Activated CD4-positive, alpha-beta T cell treated with anti-CD3 and anti-CD28 coated beads for 36 hours (primary cell): ENCODE measurements at places on chromosomes 5 and 9. TPM values are rescaled to one million over a fixed set of nuclear protein-coding genes. Genes with fewer than 3 reads are reported as not detected.

GRCh38 chr5:157232706-157233105 lies 33.2 kb upstream of the CYFIP2 start:
- no peaks in the 10 kb centered on the region for H3K27me3 ChIP-seq
- peaks cover 72% of the 10 kb centered on the region for H3K4me1 ChIP-seq
- DNase-seq = peak; percentile 6
- peaks cover 83% of the 10 kb centered on the region for H3K36me3 ChIP-seq
- peak overlapping the region; percentile 13 for H3K4me3 ChIP-seq
- H3K27ac ChIP-seq = peak overlapping the region; percentile 85

DNA sequence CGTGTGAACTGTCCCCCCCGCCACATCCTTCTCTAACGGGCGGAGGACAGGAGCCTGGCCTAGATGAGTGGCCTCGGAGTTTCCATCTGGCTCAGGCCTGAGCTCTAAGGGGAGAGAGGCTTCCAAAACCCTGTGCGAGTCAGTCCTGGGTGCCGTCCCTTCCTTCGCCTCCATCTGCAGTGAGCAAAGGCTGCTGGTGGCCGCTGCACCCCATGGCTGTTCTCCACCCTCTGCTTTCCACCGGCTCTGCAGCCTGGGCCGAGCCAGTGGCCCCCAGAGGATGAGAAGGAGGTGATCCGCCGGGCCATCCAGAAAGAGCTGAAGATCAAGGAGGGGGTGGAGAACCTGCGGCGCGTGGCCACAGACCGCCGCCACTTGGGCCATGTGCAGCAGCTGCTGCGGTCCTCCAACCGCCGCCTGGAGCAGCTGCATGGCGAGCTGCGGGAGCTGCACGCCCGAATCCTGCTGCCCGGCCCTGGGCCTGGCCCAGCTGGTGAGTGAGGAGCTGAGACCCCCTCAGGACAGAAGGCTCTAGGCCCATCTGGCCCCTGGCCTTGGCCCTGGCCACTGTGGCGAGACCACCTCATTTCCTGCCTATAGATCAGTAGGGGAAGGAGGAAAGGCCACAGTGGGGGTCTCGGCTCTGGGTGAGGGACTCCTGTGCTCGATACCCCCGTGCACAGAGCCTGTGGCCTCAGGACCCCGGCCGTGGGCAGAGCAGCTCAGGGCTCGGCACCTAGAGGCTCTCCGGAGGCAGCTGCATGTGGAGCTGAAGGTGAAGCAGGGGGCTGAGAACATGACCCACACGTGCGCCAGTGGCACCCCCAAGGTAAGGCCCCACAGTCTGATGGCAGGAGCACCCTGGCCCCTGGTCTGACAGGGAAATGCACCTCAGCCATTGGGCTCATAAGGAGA lies 3.0 kb downstream of the PKN3 start:
- no peaks in the 10 kb centered on the region for H3K36me3 ChIP-seq
- H3K4me3 ChIP-seq = no peak overlapping the region
- H3K4me1 ChIP-seq = peaks cover 10% of the 10 kb centered on the region
- no peak overlapping the region for H3K27ac ChIP-seq

GRCh38 chr9:89562186-89562814 lies 42.5 kb upstream of the GADD45G start:
- DNase-seq = no peak
- H3K4me3 ChIP-seq = no peak overlapping the region
- H3K4me1 ChIP-seq = peaks cover 10% of the 10 kb centered on the region
- peaks cover 3% of the 10 kb centered on the region for H3K27me3 ChIP-seq

GRCh38 chr9:137149942-137150616 lies 11.1 kb downstream of the GRIN1 start:
- DNase-seq = no peak
- no peak overlapping the region for H3K27ac ChIP-seq
- H3K36me3 ChIP-seq = no peaks in the 10 kb centered on the region

GRCh38 chr5:69188811-69189161 lies 597 bp upstream of the CENPH start:
- DNase-seq = no peak
- H3K27me3 ChIP-seq = no peaks in the 10 kb centered on the region
- H3K4me1 ChIP-seq = peaks cover 8% of the 10 kb centered on the region
- H3K4me3 ChIP-seq = peak overlapping the region; percentile 96

GRCh38 chr5:133639850-133640528 lies 27.6 kb upstream of the FSTL4 start:
- no peaks in the 10 kb centered on the region for H3K36me3 ChIP-seq
- no peak overlapping the region for H3K4me3 ChIP-seq
- no peak for DNase-seq
- H3K27me3 ChIP-seq = peaks cover 36% of the 10 kb centered on the region

DNA sequence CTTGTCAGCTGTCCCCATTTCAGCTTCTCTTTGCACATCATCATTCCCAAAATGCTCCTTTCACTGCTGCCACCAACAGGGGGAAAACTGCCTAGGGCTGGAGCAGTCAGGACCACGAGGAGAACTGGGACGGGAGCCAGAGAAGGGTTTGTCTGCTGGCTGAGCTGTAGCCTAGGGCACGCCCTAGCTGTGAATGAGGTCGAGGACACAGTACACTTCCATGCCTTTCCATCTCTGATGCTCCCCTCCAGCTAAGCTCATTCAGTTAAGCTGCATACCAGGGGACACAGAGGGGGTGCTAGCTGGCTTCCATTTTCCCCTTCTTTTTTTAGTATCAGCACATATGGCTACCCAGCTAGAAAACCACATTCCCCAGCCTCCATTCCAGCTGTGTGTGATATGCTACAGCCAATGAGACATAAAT lies 64.7 kb downstream of the STK10 start:
- no peak for DNase-seq
- no peaks in the 10 kb centered on the region for H3K27me3 ChIP-seq
- peaks cover 24% of the 10 kb centered on the region for H3K4me1 ChIP-seq
- no peak overlapping the region for H3K27ac ChIP-seq

GRCh38 chr9:90903766-90904424 lies 102.3 kb downstream of the SYK start:
- no peaks in the 10 kb centered on the region for H3K36me3 ChIP-seq
- DNase-seq = no peak
- no peaks in the 10 kb centered on the region for H3K4me1 ChIP-seq
- no peak overlapping the region for H3K27ac ChIP-seq

- H3K36me3 ChIP-seq = peaks cover 10% of the 10 kb centered on the region
- H3K27me3 ChIP-seq = peaks cover 12% of the 10 kb centered on the region
- H3K4me1 ChIP-seq = peaks cover 31% of the 10 kb centered on the region
- H3K4me3 ChIP-seq = peak overlapping the region; percentile 73
- peak; percentile 35 for DNase-seq
- H3K27ac ChIP-seq = no peak overlapping the region
These were observed 2.0 kb downstream of the PDLIM7 start for GRCh38 chr5:177495243-177496060.

The SHISAL2B gene
- not detected for total RNA-seq

The IARS1 gene
- total RNA-seq = 286 TPM
